ENCODE measurements at places on chromosomes 1 and 21. TPM values are rescaled to one million over a fixed set of nuclear protein-coding genes. Genes with fewer than 3 reads are reported as not detected.

DNA sequence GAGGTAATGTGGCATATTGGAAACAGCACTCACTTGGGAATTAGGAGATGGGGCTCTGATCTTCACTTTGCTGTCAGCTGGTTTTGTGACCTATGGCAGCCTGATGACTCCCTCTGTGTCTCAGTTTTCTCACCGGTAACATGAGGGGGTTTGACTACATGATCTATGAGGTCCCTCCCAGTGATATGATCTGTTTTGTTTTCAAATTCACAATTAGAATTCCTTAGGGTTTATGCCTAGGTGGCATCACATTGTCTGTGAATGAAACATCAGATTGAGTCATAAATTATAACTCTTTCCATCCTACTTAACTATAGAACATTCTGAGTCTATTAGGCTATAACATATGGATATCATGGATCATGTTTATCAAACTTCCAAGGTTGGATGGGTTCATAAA lies 386.6 kb downstream of the PTBP2 start:
- no peak for DNase-seq

GRCh38 chr1:224828691-224829090 lies 100.8 kb upstream of the DNAH14 start:
- no peak for DNase-seq

DNA sequence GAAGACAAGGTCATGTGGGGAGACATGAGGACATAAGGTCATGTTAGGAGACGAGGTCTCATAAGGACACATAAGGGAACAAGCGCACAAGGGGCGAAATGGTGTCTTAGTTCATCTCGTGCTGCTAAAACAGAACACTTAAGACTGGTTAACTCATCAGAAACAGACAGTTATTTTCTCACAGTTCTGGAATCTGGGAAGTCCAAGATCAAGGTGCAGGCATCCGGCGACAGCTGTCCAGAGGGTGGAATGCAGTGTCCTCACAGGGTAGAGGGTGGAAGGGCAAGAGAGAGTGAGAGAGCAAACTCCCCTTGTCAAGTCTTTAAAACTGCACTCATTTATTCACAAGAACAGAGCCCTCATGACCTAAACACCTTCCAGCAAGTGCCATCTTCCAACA lies 34.6 kb upstream of the PDPN start:
- no peak for DNase-seq

- DNase-seq, result no peak
Observed at GRCh38 chr1:67583462-67583950, 101.5 kb upstream of the GADD45A start.

DNA sequence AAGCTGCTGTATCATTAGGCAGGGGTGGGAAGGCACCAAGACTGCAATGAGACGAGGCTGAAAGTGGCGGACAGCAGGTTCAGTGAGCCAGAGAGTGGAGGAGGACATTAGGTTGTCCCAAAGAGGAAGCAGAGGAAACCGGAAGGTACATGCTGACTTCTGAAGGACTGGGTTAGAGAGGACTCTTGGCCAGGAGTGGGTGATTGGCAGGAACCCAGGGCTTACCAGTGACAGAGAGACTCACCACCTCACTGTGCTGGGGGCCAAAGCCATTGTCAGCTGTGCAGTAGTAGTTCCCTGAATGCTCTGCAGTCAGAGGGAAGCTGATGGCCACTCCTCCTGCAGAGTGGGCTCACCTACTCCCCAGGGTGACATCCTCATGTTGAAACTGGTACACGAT lies 41.9 kb upstream of the FCRL4 start:
- no peak for DNase-seq

DNA sequence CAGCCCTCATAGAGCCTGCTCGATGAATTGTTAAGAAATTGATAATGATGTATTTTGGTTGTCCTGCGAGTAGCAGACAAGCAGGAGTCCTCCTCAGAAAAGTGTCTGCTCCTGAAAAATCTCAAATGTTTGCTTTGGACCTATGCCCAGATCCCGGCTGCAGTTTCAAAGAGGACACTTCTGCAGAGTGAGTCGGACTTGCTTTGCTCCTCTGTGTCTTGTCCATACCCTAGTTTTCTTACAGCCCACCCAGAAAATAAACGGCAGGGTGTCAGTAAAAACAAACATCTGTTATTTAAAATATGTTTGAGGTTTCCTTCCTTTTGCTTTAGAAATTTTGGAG lies 2.8 kb downstream of the S100A10 start:
- peak; percentile 46 for DNase-seq

GRCh38 chr1:13512472-13512871 lies 1.3 kb downstream of the LRRC38 start:
- DNase-seq, result no peak

- DNase-seq, result no peak
Observed at GRCh38 chr1:23591460-23592208, 32.3 kb upstream of the ID3 start.

DNA sequence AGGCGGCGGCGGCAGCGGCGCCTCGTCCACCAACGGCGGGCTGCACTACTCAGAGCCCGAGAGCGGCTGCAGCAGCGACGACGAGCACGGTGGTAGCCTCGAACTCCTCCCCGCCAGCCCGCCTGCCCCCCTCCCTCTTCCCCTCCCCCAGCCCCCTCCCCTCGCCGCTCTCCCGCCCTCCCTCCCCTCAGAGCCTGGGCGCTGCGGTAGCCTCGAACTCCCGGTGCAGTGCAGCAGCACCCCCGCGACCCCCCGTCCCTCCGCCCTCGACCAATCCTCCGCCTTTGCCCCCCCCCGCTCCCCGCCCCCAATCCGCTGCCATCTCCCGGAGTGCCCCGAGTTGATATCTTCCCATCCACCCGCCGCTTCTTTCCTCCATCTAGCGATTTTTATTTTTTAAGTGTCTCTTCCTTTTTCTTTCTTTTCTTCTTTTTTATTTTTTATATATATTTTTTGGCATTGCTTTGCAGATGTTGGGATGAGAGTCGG lies 516 bp downstream of the RCOR3 start:
- DNase-seq, result peak; percentile 64

The RGS13 gene
- not detected for total RNA-seq

The CLCA1 gene
- total RNA-seq, result not detected

The OR10J1 gene
- not detected for total RNA-seq
